ENCODE measurements at places on chromosomes 5 and 9.

DNA sequence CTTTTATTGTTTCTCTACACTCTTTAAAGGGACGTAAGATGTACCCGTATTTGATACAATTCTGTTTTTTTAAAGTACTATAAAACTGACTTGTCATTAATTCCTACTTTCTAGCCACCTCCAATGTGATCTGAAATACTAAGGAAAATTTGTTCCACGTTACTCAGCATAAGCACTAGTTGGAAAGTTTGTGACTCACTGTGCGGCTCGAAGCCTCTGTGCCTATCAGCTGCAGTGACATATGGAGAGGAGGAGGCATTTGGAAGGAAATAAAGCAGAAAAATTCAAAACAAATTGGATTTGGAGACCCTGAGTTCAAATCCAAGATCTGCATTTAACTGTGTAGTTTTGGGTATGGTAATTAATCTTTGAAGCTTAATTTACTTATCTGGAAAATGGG is 339.3 kb downstream of the BRINP1 start:
- no peak for DNase-seq

GRCh38 chr9:87337335-87338087 is 160.2 kb upstream of the DAPK1 start:
- no peak for DNase-seq

GRCh38 chr5:7396713-7397454 is 946 bp downstream of the ADCY2 start:
- no peak for DNase-seq

DNA sequence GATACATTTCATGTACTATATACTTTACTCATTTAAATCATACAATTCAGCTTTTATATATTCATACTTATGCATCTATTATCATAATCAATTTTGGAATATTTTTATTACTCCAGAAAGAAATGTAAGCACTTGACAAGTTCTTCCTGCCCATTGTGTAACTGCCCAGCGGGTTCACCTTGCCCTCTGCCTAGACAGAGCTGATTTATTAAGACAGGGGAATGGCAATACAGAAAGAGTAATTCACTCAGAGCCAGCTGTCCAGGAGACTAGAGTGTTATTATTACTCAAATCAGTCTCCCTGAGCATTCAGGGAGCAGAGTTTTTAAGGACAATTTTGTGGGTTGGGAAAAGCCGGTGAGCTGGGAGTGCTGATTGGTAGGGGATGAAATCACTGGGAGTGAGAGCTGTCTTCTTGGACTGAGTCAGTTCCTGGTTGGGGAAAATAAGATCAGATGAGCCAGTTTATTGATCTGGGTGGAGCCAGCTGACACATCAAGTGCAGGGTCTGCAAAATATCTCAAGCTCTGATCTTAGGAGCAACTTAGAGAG is 16.1 kb upstream of the SPIN1 start:
- no peak for DNase-seq

- no peak for DNase-seq
These were observed 236.2 kb downstream of the SYK start for GRCh38 chr9:91037511-91038482.

GRCh38 chr9:105912863-105913516 is 218.6 kb downstream of the TMEM38B start:
- DNase-seq = no peak

DNA sequence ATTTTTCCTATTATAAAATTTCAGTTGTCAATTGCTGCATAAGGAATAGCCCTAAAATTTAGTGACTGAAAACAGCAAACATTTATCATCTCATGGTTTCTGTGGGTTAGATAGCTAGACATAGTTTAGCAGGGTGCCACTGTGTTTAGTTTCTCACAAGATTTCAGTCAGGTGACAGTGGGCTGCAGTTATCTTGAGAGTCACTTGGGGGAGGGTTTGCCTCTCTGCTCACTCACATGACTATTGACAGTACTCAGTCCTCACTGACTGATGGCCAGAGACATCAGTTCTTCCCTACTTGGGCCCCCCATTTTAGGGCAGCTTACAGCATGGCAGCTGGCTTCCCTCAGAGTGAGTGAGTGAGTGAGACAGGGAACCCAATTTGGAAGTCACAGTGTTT is 42.0 kb downstream of the PBX3 start:
- no peak for DNase-seq

GRCh38 chr9:73180403-73180802 is 28.7 kb downstream of the ANXA1 start:
- no peak for DNase-seq

- DNase-seq = no peak
These were observed 28.8 kb downstream of the NSD1 start for GRCh38 chr5:177162379-177162778.

- DNase-seq = no peak
These were observed 395.1 kb upstream of the PAPPA start for GRCh38 chr9:115758441-115758840.

DNA sequence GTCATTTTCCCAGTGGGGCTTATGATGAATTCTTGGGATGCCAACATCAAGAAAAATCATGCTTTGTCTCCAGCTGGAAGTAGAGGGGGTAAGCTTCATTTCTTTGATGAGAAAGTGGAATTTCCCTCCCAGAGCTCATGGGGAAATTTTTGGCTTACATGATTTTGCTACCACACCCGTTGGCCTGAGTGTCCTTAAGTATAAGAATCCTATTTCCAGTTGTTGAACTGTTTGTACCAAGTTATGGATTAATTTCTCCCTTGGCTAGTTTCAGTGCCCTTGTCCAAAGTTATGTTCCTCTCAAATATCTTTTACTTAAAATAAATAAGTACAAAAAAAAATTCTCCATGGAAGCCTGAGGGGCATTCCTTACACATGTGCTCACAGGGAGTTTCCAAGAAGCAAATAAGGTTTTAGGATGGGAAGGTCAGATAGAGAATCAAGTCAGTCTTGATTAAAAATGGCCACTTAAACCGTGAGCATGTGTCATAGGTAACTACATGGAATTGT is 82.3 kb downstream of the PTCD2 start:
- no peak for DNase-seq

- DNase-seq = no peak
These were observed 93.7 kb downstream of the PDE4D start for GRCh38 chr5:59799668-59800346.

DNA sequence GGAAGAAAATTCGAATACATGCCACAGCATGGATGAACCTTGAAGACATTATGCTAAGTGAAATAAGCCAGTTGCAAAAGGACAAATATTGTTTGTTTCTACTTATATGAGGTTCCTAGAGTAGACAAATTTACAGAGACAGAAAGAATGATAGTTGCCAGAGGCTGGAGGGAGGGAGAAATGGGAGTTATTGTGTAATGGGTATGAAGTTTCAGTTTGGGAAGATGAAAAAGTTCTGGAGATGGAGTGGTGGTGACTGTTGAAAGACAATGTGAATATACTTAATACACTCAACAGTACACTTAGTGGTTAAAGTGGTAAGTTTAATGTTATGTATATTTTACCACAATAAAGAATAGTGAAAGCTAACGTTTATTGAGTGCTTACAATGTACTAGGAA is 99.6 kb upstream of the SLC44A1 start:
- DNase-seq = no peak

DNA sequence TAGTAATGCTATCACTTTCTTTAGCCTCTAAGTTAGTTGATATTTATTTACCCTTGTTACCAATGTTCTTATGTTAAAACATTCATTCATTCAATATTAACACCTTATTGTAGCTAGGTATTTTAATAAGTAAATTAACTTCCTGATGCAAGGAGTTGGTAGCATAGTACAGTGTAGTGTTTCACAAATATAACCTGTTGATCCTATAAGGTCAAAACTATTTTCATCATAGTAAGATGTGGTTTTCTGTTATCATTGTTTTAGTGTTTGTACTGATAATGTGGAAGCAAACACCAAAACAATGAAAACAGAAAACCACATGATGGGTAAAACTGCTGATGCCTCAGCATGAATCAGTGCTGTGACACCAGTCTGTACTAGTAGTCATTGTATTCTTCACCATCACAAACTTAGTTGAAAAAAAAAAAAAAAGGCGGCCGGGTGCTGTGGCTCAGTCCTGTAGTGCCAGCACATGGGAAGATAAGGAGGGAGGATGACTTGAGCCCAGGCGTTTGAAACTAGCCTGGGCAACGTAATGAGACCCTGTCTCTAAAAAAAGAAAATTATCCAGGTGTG is 36.5 kb downstream of the ZCCHC7 start:
- no peak for DNase-seq

DNA sequence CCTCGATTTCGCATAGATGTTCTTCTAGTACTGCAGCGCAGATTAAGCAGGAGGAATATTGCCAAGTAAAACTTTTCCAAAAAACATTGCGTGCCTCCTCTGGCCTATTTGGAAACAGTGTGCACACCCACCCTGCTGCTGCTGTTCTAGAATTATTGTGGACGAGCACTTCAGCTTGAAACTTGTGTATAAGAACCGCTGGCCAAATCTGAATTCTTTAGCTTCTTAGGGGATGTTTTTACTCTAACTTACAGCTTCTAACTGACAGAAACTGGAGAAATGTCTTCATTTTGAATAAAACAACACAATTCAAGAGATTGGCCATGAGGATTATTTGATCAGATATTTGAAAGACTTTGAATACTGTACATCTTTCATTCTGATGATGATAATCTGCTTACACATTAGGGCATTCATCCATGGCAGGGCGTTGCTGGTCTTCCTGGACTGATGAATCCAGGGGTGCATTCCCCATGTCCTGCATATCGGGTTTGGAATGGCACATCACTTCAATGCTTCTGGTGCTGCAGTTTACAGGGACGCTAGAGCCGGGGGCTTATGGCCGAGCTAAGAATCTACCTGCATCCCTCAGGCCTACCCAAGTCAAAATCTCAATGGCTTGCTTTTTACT is 6.5 kb downstream of the ADAMTS16 start:
- no peak for DNase-seq

DNA sequence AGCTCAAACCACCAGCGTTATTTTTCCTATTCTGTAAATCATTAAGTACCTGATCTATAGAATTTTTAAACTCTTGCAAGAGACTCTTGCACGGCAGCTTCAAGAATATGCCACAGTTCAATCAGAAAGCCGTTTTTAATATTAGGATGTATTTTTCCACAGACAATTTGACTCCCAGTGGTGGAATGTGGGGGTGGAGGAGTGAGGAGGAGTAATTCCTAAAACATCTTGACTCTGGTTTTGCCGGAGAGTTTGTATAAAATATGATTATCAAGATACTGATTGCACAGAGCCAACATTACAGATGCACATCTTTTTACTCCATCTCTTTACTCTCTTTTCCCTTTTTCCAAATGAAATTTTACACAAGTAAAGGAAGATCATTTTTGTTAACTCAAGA is 288.3 kb downstream of the ENC1 start:
- DNase-seq = no peak

DNA sequence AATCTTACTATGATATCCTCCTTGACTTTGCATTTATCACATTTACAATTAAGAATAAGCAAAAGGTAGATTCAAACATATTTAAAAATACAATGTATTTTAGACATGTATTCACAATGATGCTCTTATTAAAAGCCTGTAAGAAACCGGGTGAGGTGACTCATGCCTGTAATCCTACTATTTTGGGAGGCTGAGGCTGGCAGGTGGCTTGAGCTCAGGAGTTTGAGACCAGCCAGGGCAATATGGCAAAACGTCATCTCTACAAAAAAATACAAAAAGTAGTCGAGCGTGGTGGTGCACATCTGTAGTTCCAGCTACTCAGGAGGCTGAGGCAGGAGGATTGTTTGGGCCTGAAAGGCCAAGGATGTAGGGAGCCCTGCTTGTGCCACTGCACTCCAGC is 618.4 kb downstream of the CDH18 start:
- no peak for DNase-seq

DNA sequence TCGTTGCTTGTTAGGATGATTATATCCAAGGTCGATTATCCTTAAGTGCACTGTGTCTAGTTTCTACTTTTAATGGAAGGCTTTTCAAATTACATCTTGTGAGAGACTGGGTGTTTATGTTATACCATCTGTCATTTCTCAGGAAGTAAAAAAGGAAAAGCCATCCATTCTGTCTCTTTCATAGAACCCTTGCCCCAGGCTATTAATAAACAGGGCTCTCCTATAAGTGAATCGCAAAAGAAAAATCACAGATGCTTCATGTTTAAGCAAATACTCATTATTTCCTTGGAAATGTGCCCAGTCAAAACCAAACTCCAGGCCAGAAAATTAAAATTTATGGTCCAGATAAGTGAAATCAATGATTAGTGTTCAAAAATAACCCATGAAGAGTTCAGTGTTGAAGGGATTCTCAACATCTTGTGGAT is 58.1 kb downstream of the STARD4 start:
- DNase-seq = no peak

DNA sequence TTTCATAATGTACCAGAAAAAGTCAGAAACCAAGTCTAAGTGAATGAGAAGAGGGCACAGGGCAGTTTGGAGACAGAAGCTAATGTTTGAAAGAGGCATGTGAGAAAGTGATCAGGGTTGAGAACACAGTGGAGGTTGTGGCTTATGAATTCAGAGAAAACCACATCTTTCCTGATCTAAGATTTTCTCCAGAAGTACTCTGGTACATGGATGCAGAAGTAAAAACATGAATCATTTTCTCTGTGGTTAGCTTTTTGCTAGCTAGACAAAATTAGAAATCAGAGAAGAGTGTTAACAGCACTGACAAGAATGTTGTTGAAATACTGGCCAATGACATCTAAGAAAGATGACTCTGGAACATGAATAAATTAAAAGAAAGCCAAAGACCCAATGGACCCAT is 541.1 kb downstream of the DNAH5 start:
- DNase-seq = no peak

DNA sequence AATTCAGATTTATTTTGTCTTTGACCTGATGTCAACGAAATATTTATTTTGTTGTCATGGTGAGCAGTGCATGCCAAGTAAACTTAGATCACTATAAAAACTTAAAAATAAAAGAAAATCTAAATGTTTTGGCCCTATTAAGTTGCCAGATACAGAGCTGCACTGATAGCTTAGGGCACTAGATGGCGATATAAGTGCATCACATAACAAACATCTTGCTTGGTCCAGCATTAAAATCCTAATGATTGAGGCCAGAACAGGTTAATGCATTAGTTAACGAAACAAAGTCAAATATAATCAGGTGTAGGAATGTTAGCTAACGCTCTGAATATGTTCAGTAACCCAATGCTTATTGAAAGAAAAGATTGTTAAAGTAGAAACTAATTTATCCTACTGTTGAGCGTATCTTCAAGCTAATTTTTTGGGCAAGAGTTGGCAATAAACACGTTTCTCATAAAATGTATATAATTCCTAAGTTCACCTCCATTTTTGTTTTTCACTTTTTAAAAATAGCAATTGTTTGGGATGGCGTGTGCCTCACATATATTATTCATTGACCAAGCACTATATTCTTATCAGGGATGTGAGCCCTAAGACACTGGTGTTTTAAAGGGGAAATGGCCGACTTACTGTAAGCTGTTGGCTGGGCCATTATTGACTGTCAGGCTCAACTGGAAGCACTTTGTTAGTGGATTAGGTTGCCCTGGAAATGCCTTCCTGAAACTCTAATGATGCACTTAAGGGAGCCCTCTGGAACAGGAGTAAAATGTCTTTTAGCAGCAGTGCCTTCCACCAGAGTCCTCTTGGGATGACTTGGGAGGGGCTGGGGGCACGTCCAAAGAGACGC is 33.3 kb downstream of the KCTD16 start:
- DNase-seq = peak; percentile 27
